ENCODE measurements at places on chromosomes 1 and 21.
A peak's percentile ranks its signal among the peaks of the same experiment; 100 is the strongest.

- DNase-seq: no peak
Measured at GRCh38 chr1:177969825-177970371, at the start of gene SEC16B. Gene SEC16B, minus strand, starts transcription at chr1:177970058. Its CDS starts 2,077 bp downstream, at chr1:177967981.

- DNase-seq: no peak
Measured at GRCh38 chr21:42850463-42850862, 28.9 kb downstream of the WDR4 start.

- DNase-seq: no peak
Measured at GRCh38 chr1:179493323-179493722, 82.4 kb downstream of the NPHS2 start.

DNA sequence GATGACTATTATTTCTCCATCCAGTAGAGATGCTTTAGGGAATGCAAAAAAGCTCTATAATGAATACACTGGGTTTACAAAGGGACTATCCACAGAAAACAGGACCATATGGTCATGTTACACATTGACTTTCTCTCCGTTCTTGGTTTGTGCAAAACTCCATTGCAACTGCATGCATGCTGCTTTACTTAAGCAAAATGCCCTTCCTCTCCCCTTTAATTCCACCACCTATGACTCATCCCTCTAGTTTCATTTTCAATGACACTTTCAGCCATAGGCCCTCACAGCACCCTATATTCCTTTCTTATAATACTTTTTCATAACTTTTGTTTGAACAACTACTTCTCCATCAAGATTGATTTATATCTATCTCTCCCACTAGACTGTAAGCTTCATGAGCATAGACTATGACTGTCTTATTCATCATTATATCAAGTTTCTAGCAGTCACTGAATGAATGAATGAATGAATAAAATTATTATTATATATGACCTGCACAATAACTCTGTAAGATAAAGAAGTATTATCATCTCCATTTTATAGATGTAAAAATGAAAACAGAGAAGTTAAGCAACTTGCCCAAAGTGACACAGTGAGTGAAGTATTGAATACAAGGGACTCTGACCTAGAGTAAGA lies 248.9 kb downstream of the PLPP3 start:
- no peak for DNase-seq

GRCh38 chr1:186429017-186429416 lies 31.9 kb downstream of the PDC start:
- no peak for DNase-seq

DNA sequence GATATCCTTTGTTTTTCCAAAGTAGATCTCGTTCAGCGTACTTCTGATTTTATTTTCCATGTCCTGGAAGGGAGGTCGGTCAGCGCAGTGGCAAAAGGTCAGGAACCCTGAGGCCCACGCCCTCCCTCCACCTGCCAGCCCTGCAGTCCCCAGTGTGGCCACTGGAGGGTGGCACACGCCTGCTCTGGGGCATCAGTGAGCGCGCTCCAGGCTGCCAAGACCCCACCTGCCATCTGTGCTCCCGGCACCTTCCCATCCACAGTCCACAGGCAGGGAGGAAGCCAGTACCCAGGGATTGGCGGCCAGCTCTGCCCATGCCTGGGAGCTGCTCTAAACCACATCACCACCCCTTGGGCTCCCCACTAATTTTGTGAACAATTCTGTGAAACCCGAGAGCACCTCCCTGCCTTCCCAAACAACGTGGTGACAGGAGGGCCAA lies 32.3 kb downstream of the SLC66A1 start:
- peak; percentile 69 for DNase-seq

DNA sequence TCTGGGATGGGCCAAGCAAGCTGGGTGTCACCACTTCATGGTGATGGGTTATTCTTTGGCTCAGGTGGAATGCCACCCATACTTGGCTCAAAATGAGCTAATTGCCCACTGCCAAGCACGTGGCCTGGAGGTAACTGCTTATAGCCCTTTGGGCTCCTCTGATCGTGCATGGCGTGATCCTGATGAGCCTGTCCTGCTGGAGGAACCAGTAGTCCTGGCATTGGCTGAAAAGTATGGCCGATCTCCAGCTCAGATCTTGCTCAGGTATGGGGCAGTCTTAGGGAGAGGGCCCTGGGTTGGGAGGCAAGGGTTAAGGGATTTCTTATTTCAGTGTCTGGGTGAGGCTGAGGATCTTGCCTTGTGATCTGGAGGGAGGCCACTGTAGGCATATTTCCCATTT lies 15.4 kb upstream of the NASP start:
- no peak for DNase-seq

DNA sequence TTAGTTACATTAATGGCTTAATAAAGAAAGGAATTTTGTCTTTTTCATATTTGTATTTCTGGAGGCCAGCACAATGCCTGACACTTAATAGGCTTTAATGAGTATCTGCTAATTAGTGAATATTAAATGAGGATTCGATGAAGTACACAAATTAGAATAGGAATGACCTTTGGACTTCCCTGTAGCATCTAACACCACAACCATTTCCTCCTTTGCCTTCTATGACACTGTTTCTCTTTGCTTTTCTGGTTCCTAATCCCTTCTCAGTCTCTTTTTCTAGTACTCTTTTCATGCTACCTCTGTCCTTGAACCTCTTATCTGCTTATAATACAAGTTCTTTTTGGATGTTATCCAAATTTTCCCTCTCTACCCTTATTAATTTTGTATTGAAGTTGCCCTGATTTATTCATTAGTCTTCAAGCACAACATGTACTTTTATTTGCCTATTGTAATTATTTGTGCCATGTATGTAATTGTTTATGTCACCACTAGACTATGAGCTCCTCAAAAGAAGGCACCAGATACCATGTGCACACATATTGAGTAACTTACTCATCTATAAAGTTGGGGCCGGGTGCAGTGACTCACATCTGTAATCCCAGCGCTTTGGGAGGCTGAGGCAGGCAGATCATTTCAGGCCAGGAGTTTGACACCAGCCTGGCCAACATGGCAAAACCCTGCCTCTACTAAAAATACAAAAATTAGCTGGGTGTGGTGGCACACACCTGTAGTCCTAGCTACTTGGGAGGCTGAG lies 23.8 kb downstream of the RPS27 start:
- no peak for DNase-seq

DNA sequence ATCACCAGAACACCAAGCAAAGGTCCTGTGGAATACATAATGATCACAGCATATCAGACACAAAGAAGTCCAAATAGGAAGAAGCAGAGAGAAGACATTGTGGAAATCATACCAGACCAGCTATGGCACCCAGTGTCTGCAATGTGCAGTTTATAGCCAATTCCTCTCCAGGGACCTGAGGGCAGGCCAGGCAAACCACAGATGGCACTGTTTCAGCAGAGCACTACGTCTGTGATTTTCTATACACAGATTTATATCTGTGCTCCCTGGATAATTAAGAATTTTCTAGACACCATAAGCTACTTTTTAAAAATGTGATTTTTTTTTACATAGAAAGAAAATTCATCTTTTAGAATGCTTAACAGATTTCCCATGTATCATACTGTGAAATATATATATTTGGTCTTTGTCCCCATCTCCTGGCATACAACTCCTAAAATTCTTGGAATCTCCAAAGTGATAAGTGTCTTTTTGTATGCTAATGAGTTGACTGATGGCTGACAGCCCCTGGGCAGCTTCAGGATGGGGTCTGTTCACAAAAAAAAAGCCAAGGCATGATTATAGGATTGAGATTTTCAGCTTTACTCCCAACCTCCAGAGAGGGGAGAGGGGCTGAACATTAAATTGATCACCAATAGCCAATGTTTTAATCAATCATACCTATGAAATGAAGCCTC lies 498.1 kb downstream of the SIPA1L2 start:
- no peak for DNase-seq
